ENCODE measurements at places on chromosomes 3 and 15.

- no peak for DNase-seq
Measured at GRCh38 chr15:99536422-99537040, 29.3 kb upstream of the MEF2A start.

GRCh38 chr3:151478335-151478697 lies 17.5 kb upstream of the IGSF10 start:
- no peak for DNase-seq

DNA sequence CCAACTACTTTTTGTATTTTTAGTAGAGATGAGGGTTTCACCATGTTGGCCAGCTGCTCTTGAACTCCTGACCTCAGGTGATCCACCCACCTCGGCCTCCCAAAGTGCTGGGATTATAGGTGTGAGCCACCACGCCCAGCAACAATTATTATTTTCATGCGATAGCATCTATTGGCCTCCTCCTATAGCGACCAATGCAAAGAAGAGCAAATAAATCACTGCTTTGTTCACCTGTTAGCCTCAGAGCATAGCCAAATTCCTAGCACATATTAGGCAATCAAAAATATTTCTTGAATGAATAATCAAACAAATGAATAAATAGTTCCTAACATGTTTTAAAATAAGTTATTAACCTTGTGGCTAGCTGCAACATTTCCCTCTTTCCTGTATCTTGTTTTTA lies 36.8 kb upstream of the TNFSF10 start:
- DNase-seq, result no peak

DNA sequence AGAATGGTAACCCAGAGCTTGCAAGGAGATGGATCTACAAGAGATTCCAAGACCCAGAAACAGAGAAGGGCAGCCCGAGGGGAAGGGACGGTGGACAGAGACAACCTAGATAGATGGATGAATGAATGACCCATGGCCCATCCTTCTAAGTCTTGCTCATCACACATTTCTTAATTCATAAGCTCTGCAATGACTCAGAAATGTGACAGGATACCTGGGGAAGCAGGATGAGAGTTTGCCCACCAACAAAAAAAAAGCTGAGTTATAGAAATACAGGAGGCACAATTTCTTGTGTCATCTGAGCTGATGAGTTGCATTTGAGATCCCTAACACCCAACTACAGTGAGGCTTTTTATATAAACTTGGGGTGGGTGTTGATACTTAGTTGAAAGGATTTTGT lies 76.6 kb downstream of the CNTN3 start:
- DNase-seq, result no peak

GRCh38 chr3:100518983-100519382 lies 26.6 kb downstream of the TMEM45A start:
- DNase-seq, result no peak

DNA sequence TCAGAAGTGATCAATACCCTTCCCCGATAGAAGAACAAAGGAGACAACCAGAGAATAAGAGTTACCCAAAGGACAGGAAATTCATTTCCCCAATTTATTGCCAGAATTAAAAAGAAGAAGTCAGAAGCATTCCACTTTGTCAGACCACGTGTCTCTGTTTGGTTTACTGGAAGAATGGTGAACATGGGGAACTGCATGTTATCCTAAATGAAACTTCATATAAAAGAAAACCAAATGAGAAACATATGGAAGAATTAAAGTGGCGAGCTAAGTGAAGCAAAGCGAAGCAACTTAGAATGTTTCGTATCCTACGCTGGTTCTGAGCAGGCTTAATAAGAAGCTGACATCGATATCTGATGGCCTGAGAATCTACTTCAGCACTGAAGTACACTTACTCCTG lies 190.7 kb downstream of the MAGI1 start:
- no peak for DNase-seq

Data from activated CD8-positive, alpha-beta memory T cell treated with anti-CD3 and anti-CD28 coated beads, Interleukin-2, amount 50 U/mL, for 48 hours (primary cell).